ENCODE measurements at places on chromosomes 12 and 14.

DNA sequence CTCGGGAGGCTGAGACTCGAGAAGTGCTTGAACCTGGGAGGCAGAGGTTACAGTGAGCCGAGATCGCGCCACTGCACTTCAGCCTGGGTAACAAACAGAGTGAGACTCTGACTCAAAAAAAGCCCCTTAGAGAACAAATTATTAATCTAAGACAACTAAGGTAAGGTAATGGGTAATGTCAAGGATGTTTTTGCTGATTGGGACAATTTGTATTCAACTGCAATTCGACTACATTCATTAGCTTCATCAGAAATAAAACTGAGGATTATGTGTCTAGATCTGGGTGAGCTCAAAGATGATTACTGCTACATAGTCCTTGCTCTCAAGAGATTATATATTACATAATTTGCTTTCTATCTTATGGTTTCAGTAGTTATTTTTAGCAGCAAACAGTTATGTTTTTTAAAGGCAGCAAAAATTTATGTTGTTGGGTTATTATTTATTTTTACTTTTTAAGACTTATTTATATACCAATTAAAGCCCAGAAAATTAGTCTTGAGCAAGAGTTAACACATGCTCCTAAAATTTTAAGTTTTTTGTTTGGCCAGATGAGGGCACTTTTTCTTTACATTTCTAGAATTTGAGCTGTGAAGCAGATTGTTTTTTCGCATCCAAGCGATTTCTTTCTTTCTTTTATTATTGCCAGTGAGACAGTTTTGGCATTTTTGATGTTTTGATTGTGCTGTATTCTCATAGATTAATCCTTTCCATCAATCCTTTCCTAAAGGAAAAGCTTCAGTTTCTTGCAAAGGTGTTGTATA, 52.3 kb downstream of the PLEKHA5 start:
- no peak for DNase-seq

DNA sequence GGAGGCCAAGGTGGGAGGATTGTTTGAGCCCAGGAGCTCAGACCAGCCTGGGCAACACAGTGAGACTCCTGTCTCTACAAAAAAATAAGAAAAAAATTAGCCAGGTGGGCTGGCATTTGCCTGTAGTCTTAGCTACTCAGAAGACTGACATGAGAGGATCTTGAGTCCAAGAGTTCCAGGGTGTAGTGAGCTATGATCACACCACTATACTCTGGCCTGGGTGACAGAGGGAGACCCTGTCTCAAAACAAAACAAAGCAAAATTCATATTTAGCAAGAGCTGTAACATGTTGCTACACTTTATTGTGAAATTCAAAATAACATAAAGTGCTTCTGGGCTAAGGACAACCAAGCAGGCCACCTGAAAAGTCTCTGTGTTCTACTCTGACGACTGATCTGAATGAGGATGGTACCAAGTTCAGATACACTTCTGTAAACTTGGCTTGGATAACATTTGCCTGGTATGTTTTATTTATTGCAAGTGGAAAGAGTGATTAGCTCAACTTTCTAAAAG, 11.6 kb upstream of the STRN3 start:
- no peak for DNase-seq

GRCh38 chr12:52568111-52568510, 5.5 kb downstream of the KRT74 start:
- no peak for DNase-seq

GRCh38 chr12:26277506-26278246, 82.3 kb downstream of the SSPN start:
- DNase-seq: no peak

GRCh38 chr14:31592631-31593030, 31.4 kb downstream of the NUBPL start:
- DNase-seq: no peak

GRCh38 chr12:129325566-129325965, 472.3 kb downstream of the GLT1D1 start:
- no peak for DNase-seq

DNA sequence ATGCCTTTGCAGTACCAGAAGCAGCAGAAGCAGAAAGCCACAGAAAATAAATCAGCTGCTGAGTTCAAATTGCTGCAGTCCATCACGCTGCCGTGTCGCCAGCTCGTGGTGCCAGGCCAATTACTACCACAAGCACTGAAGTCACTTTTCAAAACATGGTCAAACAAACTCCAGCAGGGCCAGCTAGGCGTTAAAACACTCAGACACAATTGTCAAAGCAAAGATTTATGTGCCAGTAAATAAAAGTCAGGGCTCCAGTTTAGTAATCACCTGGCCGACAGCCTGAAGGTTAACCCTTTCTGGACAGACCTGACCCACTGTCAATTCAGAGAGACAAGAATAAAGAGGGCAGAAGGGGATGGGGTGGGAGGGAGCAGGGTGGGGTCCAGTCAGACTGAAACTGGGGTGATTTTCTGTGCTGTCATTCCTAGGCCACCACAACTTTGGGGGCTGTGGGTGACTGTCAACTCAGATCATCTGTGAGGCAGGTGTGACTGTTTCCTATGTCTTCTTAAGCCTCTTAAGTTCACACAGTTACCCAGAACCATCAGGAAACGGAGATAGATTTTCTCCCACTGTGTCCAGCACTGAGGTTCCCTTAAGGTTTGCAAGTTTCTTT, 109.8 kb upstream of the FUT8 start:
- no peak for DNase-seq

GRCh38 chr14:56170877-56171422, 52.7 kb downstream of the PELI2 start:
- no peak for DNase-seq

DNA sequence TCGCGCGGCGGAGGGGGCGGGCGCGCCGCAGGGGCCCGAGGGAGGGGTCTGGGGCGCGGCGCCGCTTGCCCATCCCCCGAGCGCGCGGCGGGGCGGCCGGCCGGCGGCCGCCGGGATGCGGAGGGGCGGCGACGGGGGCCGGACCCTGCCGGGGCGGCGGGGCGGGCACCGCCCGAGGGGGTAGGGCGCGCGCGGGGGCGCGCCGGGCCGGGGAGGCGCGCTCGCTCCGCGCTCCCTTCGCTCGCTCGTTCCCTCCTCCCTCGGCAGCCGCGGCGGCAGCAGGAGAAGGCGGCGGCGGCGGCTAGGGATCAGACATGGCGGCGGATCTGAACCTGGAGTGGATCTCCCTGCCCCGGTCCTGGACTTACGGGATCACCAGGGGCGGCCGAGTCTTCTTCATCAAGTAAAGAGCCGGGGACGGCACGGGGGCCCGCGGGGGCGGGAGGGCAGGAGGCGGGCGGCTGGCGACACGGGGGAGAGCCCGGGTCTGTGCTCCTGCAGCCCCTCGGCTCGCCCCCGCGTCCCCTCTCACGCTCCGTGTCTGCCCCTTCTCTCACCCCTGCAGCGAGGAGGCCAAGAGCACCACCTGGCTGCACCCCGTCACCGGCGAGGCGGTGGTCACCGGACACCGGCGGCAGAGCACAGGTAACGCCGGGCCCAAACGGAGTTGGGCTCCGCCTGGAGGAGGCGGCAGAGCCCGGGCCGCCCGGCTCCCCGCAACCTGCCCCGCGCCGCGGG, at the start of gene PLEKHA5:
TSS of gene PLEKHA5 (plus strand) at position 248 of the 738 bp plus-strand sequence. CDS start at position 315, 67 bp downstream.
- peak; percentile 86 for DNase-seq

- no peak for DNase-seq
These were observed 53.3 kb upstream of the LRRK2 start for GRCh38 chr12:40171501-40171900.

GRCh38 chr14:85310491-85311272, 219.3 kb upstream of the FLRT2 start:
- DNase-seq: no peak

DNA sequence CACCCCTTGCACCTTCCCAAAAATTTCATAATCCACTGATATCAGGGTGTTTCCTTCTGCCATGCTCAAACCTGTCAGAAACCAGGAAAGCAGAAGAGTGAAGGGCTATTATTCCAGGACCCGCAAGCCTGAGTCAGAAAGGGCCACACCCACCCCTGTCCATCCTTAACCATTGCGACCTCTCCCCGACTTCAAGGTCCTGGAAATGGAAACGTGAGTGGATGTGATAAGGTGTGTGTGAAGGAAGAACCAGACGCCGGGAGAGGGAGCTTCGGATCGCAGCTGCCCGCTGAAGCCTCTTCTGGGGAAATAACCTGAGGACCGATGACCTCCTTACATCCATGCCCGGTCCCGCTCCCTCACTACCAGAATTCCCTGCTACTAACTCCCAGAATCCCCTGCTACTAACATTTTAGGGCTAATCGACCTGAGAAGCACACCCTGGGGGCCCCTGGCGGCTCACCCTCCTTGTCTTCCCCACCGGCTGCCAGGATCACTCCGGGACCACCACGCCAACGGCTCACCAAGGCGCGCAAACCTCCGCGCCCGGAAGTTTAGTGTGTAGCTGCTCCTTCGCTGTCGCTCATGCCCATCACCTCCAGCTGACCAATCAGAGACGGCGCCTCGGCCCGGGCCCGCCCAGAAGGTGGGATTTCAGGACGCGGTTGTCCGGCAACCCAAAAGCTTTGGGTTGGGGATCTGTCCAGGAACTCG, at the start of gene ACYP1:
TSS of gene ACYP1 (minus strand) at position 534 of the 714 bp plus-strand sequence. CDS start at position 63, 471 bp downstream.
- DNase-seq: peak; percentile 95

GRCh38 chr14:91068642-91069041, 8.2 kb upstream of the RPS6KA5 start:
- no peak for DNase-seq

DNA sequence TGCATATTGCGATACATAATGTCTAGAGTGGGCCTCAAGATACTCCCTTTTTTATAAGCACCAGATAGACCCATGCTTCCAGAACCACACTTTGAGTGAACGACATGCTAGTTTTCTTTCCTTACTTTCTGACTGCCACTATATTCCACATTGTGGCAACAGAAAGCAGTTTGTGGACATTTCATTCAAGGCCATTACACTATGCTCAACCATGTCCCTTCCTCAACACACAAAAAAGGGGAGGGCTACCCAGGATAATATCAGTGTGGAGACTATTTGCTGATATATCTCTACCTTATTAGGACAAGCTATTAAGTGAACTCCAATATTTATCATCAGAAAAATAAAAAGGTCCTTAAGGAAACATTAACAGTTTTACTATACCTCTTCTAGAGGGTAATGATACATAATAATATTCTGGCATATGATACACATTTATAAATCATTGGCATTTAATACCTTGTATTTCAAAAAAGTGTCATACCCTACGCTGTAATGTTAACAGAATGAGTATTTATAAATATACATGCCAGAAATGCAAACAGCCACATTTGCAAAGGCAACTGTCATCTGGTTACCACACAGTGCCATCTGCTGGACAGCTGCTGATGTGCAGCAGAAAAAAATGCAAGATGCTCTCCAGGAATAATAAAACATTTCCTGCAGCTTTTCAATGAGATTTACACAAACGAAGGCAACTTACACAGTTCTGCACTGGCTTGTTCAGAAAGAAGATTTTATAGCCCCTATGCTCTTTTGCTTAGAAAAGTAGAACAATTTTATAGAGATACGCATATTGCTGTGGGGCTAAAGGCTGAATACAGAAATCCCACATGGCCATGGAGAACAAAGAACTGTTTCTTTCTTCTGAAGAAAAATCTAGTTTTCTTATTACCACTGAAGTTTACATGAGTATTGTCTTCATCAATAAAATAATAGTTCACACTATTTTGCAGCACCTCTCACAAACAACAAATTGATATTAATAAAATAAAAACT, 182.2 kb upstream of the GRIP1 start:
- DNase-seq: peak; percentile 49

DNA sequence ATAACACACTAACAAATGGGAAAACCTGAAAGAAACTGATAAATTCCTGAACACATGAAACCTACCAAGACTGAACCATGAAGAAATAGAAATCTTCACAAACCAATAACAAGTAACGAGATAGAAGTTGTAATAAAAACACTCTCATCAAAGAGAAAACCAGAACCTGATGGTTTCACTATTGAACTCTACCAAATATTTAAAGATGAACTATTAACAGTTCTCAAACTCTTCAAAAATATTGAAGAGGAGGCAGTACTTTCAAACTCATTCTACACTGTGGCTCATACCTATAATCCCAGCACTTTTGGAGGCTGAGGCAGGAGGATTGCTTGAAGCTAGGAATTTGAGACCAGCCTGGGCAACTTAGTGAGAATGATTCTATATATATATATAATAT, 48.4 kb upstream of the TMTC2 start:
- DNase-seq: no peak

DNA sequence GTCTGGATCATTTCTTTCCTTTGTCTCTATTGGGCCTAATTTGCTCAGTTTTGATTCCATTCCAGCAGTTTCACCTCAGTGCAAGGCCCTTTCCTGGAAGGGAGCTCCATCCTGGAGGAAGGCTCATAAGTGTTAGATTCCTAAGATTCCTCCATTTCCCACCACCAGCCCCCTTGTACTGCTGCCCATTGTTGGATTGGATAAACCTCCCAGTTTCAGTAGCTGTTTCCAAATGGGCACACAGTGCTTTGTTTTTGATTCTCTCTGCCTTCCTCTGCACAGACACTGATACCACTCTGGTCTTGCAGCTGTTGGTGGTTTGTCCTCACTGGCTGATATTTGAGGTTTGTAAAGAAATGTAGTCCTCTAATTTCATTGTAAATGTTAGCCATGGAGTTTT, 158.9 kb downstream of the SLC15A5 start:
- no peak for DNase-seq

- no peak for DNase-seq
These were observed 83.2 kb downstream of the ETV6 start for GRCh38 chr12:11732715-11733114.

DNA sequence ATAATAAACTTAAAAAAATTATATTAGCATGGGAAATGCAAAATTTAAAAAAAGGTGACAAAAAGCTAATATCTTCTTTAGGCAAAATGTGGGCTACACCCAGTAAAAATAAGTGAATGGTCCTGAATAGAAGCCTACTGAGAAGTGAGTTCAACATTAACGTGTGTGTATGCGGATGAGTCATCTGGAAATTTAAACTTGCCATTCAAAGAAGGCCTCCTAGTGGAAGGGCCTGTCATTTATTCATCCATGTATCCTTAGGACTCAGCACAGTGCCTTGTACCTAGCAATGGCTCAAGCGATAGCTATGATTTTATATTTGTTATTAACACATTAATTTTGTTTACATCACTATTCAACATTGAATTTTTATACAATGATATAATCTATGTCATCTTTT, 226.2 kb downstream of the NUBPL start:
- DNase-seq: no peak

- no peak for DNase-seq
These were observed 140.6 kb downstream of the ETNK1 start for GRCh38 chr12:22765421-22766130.

DNA sequence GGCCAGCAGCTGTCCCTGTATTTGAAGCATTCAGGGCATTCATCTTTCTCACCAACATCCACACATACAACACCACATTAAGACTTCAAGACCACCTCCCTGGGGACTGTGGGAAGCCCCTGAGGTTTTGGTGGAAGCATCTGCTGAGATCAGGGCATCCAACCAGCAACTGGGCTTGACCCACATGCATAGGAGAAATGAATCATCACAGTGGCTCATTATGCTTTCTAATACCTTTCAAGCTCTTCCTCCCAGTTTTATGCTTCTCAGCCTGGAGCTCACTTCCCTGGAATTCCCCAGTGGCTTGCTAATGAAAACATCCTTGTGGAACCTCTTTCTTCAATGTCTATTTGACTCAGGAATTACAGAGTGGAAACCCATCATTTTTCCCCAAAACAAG, 21.4 kb upstream of the CMKLR1 start:
- DNase-seq: no peak

Data from left lobe of liver (tissue), 2 donors.